Activated CD4-positive, alpha-beta T cell treated with anti-CD3 and anti-CD28 coated beads for 48 hours (primary cell): ENCODE measurements at places on chromosomes 3 and 15.

DNA sequence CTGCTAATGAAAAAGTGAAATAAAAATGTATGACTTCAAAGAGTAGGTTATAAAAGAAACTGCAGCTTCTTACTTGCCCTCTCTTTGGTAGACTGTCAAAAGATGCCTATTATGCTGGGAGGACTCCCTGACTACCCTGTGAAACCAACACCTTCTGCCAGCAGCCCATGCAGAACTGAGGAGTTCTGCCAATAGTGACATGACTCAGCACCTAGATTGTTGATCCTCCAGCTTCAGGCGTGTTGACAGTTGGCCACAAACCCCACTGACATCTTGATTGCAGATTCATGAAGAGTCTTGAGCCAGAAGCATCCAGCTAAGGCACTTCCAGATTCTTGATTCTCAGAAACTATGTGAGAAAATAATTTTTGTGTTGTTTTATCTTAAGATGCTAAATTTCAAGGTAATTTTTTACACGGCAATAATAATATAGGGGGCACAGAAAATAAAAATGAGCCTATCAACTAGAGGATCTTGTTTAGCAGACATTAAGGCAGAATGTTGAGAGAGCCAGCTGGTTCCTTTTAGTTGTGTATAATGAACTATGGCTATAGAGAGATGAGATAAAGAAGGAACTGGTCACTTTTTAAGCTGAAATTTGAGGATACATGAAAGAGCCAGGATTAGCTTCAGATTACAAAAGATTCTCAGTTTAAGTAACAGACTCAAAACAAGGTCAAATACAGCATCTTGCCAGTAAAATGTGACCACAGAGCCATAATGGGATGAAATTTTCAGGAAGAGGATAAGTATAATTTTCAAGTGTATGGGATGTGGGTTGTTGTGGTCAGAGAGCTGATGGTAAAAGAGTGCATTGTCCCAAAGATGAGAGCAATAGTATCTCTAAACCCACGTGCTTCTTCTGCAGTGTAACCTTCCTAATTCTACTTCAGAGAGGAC, 588.7 kb upstream of the CBLB start:
- DNase-seq = peak; percentile 54

GRCh38 chr15:56272454-56272853, 28.8 kb upstream of the RFX7 start:
- no peak for DNase-seq

DNA sequence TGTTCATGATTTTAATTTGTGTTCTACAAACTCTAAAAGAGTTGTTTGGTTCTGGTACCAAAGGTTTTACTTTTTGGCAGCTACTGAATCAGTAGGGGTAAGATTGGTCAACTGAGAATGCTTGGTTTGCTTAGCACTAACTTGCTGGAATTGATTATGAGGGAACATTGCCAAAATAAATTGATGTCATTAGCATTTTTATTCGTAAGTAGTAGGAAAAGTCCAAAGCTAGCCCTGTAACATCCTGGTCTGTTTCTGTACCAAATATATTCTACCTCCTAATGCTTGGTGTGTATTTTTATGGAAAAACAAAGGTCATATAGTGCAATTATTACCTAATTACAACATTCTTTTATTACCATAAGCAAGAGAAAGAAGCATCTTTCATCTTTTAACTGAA, 35.9 kb upstream of the KPNA4 start:
- no peak for DNase-seq

DNA sequence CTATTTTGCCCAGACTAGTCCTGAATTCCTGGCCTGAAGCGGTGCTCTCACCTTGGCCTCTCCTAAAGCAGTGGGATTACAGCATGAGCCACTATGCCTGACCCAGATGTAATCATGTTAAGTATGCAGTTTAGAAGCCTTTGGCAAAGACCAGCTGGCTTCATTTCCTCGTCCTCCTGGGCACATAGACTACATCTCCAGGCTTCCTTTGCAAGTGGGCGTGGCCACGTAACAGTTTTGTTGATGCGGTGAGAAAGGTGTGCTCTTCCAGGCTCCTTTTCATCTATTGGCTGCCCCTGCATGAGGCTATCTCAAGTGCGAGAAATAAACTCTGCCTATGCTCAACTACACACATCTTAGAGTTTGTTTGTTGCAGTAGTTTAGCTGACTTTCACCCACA, 13.0 kb downstream of the SV2B start:
- no peak for DNase-seq

DNA sequence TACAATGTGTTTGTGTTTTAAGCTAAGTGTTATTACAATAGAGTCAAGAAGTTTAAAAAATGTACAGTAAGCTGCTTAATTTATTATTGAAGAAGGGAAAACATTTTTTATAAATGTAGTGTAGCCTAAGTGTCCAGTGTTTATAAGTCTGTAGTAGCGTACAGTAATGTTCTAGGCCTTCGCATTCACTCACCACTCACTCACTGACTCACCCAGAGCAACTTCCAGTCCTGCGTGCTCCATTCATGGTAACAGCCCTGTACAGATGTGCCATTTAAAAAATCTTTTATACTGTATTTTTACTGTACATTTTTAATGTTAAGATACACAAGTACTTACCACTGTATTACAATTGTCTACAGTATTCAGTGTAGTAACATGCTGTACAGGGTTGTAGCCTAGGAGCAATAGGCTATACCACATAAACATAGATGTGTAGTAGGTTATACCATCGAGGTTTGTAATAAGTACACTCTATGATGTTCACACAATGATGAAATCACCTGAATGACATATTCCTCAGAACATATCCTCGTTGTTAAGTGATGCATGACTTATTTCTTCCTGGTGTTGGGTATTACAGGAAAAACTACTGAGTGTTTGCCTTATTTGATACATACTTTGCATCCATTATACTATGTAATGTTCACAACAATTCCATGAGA, 156.6 kb upstream of the NUDT16 start:
- DNase-seq = no peak

GRCh38 chr3:193812791-193813500, 219.9 kb downstream of the OPA1 start:
- no peak for DNase-seq

GRCh38 chr3:111961461-111962164, 17.2 kb upstream of the ABHD10 start:
- DNase-seq = no peak

DNA sequence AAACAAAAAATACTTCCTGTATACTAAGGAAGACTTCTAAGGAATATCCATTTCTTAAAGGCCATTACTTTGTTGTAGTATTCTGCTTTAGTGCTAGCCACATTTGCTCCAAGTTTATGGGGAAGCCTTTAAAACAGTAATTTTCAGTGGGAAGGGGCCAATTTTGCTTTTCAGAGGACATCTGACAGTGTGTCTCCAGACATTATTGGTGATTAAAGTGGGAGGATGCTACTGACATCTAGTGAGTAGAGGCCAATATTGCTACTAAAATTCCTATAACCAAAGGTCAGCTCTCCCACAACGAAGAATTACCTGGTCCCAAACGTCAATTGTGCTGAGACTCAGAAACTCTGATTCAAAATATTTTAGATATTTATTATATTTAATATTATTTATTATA, 24.8 kb downstream of the SLC28A2 start:
- no peak for DNase-seq

GRCh38 chr3:45688882-45689786, at the start of gene SACM1L:
SACM1L (plus strand) TSS chr3:45689396; CDS start chr3:45689466, 70 bp downstream.
- peak; percentile 97 for DNase-seq

DNA sequence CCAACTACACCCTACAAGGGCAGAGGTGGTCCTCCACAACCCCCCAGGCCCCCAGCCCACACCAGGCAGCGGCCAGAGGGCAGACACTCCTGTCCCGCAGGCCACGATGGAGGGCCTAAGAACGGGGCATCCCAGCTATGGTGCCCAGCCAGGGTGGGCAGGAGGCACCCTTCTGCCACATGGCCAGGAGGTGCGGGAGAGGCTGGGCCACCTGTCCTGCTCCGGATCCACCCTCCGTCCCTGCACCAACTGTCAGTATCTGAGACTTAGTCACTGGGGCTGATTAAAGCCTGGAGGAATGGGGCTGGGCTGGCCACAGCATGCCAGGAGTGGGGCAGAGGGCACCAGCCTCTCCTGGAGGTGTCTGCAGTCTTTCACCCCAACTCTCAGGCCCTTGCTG, 37.9 kb downstream of the TNK2 start:
- no peak for DNase-seq

DNA sequence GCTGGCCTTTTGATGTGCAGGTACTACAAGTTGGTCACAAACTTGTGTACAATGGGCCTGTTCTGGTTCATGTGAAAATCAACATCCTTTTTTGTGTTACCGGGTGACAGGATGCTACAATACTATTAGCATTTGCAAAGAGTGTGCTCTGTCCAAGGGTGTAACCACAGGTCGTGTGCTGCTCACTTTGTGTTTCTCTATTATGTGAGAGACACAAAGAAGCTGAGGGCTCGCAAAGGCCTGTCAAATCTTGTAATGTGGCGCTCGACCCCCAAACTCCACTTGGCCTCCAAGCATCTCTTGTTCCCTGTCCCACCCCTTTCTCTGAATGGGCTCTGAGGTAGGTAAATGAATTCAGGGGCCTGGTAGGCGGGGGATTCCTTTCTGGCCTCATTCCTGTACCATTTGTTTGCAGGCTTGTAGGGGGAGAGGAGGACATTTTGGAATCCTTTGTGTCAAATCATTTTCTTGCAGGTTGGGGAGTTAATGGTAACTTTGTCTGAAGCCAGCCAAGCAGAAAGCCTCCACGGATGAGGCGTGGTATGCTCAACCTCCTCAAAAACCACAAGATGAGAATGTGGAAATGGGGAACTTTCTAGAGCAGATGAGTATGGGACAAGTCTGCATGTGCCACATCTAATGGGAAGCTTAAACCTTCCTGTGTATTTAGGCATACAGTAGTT, 109.1 kb downstream of the OPA1 start:
- DNase-seq = no peak

DNA sequence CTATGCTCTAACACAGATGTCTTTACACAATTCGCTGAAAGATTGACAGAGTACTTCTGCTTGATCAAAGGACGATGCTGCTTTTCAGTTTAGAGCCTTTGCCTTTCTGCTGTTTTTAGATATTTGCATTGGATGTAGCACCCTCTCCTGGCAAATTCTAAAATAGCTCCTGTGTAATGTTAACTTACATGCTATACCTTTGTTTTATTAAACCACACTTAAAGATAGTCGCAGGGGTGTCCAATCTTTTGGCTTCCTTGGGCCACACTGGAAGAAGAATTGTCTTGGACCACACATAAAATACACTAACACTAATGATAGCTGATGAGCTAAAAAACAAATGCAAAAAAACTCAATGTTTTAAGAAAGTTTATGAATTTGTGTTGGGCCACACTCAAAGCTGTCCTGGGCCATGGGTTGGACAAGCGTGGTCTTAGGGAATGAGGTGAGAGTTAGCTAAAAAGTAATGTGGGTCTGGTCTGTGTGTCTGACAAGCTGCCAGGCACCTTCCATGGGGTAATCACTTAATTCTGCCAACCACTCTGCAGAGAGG, 62.9 kb downstream of the ATG7 start:
- peak; percentile 4 for DNase-seq

DNA sequence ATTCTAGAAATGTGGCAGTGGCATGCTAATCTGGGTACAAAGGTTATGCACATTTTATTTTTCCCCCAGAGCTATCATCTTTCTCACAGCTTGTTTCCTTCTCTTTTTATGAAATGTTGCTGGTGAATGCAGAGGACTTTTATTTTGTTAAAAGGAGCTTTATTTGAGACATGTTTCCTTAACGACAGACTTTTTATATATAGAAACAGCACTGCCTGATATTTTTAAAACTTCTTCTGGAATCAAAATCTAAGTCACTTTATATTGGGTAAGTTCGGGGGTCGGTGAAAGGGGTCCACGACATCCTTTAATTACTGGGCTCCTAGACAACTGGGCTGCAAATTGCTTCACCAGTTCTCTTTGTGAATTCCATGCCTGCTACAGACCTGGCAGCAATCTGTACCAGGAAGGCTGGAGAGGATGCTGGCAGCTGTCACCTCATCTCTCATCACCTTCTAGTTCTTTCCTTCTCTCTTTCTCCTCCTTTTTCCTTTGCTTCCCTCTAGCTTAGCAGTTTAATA, 464.7 kb downstream of the PDCD6IP start:
- DNase-seq = no peak

DNA sequence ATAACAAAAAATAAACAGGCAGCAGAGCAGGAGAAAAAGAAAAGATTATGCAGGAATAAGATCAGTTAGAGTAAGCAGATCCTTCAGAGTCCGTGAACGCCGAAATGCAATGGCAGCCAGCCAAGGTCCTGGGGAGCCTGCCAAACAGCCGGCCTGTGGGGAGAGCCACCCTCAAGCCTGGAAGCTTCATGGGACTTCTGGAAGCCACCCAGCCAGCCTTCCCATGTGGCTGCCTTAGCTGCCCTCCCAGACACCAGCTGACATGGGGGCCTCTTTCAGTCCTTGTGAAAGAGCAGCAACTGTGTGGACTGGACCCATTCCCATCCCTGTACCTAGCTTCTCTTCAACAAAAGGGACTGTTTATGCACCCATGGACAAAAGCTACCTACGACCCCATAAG, 64.9 kb upstream of the RAD18 start:
- DNase-seq = no peak

DNA sequence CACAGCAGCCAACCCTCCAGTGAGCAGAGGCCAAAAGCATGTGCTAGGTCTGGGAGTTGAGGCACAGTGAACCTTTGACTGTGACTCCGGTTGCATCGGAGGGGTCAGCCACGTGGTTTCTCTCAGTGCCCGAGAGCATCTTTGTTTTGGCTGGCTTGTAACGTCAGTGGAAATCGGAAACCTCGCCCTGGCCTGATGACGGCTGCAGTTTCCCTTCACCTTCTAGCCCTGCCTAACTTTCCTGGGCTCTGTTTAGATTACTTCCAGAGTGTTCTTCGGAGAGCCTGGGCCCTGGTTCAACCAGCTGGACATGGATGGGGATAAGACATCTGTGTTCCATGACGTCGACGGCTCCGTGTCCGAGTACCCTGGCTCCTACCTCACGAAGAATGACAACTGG, 56.6 kb downstream of the MESD start:
- DNase-seq = no peak

GRCh38 chr15:67366904-67367303, 112.3 kb downstream of the IQCH start:
- no peak for DNase-seq

DNA sequence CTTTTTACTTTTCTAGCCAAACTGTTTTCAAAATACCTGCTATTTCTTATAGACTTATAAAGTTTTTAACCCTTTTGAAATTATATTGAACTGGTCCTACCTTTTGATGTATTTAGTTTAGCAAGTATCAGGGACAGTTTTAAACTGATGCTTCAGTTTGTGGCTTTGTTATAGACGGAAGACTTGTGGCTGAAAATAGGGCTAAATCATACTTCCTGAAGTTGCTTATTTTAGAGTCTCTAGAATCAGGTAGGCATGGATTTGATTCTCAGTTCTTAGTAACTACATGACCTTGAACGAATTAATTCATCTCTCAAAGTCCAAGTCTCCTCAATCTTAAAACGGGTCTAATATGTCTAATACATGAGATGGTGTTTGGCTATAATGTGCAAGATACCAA, 322.8 kb downstream of the RAP2B start:
- DNase-seq = no peak

- no peak for DNase-seq
Measured at GRCh38 chr3:143754090-143754489, 94.2 kb downstream of the SLC9A9 start.

- no peak for DNase-seq
Measured at GRCh38 chr3:195204360-195205163, 66.4 kb downstream of the XXYLT1 start.

GRCh38 chr3:180284331-180285110, 247.8 kb upstream of the PEX5L start:
- no peak for DNase-seq

- DNase-seq = no peak
Measured at GRCh38 chr3:77222701-77223100, 182.8 kb downstream of the ROBO2 start.
